Stimulated activated CD8-positive, alpha-beta memory T cell treated with anti-CD3 and anti-CD28 coated beads, Interleukin-15, amount 100 ng/mL, for 24 hours (primary cell): ENCODE measurements at places on chromosomes 7 and 10.

- no peak for DNase-seq
These were observed 290.6 kb downstream of the SORCS3 start for GRCh38 chr10:104931612-104932134.

DNA sequence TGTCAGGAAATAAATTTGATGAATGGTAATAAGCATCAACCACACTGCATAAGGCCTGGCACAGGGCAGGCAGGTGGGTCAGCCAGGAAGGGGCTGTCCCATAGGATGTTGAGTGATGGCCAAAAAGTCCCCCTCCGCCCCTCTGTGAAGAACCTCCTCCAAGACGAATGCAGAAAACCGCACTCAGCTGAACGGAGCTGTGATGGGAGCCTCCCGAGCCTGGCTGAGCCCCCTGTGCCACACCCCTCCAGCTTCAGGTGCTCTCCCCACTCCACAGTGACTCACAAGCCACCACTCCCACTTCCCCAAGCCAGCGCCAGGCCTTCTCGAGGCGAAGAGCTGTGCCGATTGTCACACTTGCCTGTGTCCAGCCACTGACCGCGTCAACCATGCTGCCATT is 184.2 kb downstream of the MAD1L1 start:
- DNase-seq, result no peak

DNA sequence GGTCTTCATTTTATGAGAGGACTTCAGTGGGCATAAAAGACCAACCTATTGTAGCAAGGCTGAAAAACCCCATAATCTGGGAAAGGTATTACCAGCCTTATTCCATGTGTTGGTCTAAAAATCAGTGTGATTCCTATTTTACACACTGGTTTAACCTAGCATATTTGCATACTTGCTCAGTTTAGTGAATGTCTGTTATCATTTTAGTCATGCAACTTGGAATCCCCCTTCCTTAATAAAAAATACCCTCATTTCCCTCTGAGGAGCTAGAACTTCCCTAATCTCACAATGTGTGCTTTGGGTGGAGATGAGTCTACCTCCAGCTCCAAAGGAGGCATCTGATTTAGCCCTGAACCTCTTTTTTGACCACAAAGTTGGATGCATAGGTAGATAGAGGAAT is 312.8 kb upstream of the SORCS1 start:
- no peak for DNase-seq

DNA sequence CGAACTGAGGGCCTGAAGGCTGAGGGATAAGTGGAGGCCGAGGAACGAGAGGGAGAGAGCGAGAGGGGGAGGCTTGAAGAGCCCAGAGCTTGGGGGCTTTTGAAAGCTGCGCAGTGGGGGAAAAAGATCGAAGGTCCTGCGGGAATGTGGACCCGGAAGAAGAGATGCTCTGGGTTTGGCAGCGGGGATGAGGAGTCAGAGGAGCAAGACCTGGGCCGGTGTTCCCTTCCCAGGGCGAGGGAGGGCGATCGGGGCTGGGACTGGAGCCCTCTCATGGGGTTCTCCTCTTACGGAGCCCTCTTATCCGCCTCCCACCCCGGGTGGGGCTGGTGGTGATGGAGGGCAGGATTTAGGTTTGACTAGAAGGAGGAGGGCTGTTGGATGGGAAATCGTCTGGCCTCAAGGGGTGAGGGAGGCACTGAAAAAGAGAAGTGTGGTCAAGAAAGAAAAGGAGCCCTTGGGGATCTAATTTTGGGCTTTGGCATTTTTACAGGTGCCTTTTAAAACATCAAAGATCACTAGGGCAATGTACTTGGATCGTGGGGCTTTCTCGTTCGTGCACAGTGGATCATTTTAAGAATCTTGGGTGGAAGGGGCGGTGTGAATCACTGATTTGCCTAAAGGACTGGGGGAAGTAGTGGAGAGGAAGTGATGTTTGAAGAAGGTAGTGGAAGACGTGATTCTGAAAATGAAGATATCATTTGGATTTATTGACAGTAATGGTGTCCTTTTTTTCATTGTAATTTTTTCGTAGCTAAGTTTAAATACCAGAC is 637 bp downstream of the SAMD8 start:
- no peak for DNase-seq

DNA sequence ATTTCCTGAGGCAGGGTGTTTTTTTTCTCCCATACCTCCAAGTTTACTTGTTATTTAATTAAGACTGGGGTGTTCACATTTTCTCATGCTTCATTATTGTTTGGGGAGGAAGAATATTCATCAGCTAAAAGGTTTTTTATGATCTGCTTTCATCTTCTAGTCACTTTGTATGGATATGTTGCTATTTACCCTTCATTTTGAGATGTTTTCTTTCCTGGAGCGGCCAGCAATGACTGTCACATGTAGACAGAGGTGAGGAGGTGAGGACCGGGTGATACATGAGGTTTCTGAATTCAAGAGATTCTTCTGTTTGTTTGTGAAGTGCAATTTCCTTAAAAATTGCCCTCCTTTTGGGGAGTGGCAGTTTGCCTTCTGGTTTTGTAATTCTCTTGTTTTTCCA is 261.8 kb upstream of the BMPER start:
- DNase-seq, result no peak

- DNase-seq, result no peak
These were observed 193.8 kb upstream of the PTER start for GRCh38 chr10:16242859-16243613.

DNA sequence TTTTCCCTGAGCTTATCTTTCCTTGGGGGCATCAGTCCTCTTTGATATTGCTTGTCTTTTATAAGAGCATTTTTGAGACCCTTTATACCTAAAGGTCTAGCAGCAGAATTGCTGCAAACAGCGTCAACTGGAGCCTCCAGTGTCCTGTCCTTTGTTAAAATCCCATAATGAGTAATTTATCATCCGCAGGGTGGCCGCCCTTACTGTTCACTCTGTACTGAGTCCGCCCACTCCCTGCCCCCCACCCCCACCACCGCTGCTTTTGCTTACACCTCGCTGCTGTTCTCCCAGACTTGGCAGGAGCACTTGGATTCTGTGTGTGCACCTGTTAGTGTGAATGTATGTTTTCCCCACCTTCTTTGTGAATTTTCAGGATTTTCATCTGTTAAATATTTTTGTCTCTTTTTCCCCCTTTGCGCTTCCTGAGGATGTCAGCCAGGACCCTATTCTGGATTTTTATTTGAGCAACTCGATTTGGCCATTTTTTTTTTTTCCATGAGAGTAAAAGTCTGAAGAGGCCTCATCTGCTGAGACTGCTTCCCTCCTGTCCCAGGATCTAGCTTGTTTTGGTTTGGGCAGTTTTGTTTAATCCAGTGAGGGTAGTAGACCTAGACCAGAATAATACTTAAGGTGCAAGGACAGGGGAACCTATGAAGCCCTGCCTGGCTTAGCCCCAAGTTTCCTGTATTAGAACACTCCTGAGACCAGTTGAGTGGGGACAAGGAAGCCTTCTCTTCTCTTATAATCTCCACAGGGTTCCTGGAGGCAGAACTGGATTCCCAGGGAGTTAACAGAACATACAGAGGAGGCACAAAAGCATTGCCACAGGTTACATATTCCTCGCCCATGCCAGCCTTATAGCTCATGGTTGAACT is 8.2 kb downstream of the AGFG2 start:
- DNase-seq, result no peak

- DNase-seq, result no peak
These were observed 103.6 kb downstream of the ARHGAP22 start for GRCh38 chr10:48501226-48501625.

DNA sequence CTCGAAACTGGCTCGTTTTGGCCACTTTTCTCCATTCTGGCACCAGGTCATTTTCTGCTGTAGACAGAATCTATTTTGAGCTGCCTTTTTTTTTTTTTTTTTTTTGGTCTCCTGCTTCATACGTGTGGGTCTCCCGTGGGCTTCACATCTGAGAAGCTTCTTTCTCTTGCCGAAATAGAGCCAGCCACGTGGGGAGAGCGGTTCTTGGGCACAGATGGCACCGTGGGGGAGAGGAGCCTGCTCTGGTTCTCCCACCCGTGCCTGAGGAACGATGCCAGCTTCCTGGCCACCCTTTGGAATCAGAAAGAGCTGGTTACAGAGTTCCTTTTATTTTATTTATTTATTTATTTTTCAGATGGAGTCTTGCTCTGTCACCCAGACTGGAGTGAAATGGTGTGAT is 48.7 kb upstream of the OCM2 start:
- DNase-seq, result no peak

GRCh38 chr10:105274556-105275070 is 633.5 kb downstream of the SORCS3 start:
- no peak for DNase-seq

DNA sequence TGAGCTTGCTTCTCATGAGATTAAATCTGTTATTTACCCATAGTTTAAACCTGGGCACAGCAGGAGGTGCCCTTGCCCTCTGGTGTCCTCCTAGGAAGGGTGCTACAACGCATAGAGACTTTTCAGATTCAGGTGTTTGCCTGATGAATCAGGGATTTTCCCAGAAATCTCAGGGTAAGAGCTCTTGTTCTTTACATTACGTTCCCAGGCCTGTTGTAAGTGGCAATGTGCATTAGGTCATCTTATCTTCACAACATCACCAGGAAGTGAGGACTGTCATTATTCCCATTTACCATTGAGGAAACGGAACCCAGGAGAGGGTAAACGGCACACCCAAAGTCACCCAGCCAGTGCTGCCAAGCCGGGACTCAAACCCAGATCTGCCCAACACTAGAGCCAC is 73.0 kb downstream of the NHLRC2 start:
- no peak for DNase-seq

DNA sequence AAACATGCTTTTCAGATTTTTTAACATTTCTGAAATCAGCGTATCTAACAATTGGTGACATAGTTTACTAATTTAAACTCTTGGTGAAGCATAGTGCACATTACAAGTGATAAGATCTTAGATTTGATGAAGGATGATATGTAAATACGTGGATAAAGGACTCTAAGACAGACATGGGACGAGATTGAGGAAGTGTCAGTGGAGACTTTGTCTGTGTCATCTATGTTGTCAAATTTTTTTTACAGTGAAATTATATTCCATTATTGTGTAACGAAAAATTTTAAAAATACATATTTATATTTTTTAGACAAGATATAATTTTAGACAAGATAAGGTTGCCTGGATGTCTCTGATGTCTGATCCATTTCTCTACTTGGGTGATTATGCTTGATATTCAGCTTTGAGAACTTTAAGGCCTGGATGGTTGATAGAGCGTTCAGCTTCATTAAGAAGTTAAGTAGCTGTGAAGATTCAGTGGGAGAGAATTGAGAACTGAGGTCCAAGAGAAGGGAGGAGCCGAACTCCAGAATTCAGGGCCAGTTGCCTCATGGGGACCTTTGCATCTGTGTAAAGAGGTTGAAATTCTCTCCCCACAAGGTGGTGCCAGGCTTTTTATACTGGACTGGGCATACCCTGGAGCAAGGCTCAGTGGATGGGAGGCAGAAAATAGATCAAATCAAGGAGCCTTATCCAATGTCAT is 62.7 kb downstream of the KAT6B start:
- DNase-seq, result no peak
